ENCODE measurements at places on chromosomes 13 and 19.

DNA sequence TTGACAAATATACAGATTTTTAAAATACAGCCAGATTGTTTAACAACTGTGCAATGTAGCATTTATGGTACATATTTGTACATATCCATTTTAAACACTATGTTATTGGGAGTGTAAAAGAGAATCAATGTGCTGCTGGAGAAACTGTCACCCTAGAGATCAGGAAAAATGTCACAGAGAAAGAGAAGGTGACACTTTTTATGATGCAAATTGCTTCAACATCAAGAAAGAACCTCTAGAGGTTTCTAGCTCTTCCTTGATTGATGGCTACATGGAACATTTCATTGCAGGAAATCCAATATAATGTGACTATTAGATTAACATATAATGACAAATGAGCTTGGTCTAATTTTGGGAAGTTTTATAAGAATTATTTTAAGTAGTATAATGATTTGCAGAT, 1491.2 kb upstream of the PCDH20 start:
- no peak for DNase-seq

GRCh38 chr13:22855926-22856325, 324.9 kb upstream of the SGCG start:
- DNase-seq, result no peak

GRCh38 chr19:55626350-55626749, 2.0 kb upstream of the ZNF784 start:
- DNase-seq, result no peak

GRCh38 chr13:35947315-35947714, 183.9 kb downstream of the DCLK1 start:
- no peak for DNase-seq

- DNase-seq, result no peak
Measured at GRCh38 chr19:20276011-20276731, 109.2 kb downstream of the ZNF486 start.

GRCh38 chr13:44133626-44134025, 240.0 kb upstream of the SERP2 start:
- DNase-seq, result no peak
